ENCODE measurements at places on chromosomes 7 and 10. TPM values are rescaled to one million over a fixed set of nuclear protein-coding genes. Genes with fewer than 3 reads are reported as not detected.

Gene NPFFR1
- under 0.01 TPM for total RNA-seq

Gene GIMAP8
- not detected for total RNA-seq

Gene ANKRD61
- not detected for total RNA-seq

Gene OR2A1
- total RNA-seq: 0.17 TPM

Gene MRLN
- total RNA-seq: not detected

Gene CPA4
- total RNA-seq: 107 TPM

Gene NKX1-2
- total RNA-seq: 4.4 TPM

Gene SLC29A4
- total RNA-seq: 4.8 TPM

Gene UBTD1
- total RNA-seq: 30.0 TPM

Gene ABCB1
- 1.8 TPM for total RNA-seq

Gene ODAD2
- total RNA-seq: 0.29 TPM

Gene PPP1R17
- not detected for total RNA-seq

Gene RAB11FIP2
- 22.3 TPM for total RNA-seq

Gene CYP3A7
- total RNA-seq: not detected

Gene NPSR1
- not detected for total RNA-seq

Gene PALD1
- total RNA-seq: not detected

Gene NME8
- not detected for total RNA-seq

Gene ADAMTS14
- 0.50 TPM for total RNA-seq

GRCh38 chr10:89755374-89755773 lies 54.0 kb downstream of the KIF20B start:
- no peak for DNase-seq

DNA sequence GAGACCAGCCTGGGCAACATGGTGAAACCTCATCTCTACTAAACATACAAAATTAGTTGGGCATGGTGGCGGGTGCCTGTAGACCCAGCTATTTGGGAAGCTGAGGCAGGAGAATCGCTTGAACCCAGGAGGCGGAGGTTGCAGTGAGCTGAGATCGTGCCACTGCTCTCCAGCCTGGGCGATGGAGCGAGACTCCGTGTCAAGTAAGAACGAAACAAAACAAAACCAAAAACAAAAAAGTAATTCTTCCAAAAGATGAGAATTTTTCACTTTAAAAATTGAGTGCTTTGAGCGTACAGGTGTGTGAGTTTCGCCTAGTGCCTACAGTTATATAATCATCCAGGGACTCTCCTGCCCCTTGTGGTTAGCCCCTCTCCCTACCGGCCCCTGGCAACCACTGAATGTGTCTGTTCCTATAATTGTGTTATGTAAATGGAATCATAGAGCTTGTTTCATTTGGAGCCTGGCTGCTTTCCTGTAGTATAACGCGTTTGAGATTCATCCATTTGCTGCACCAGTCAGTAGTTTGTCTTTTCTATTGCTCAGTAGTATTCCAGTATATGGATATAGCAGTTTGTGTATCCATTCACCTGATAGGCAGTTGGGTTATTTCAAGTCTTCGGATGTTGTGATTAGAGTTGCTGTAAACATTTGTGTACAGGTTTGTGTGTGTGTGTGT lies 80.0 kb downstream of the RBM33 start:
- no peak for DNase-seq

- DNase-seq: no peak
Observed at GRCh38 chr10:70967591-70968587, 79.5 kb upstream of the PCBD1 start.

DNA sequence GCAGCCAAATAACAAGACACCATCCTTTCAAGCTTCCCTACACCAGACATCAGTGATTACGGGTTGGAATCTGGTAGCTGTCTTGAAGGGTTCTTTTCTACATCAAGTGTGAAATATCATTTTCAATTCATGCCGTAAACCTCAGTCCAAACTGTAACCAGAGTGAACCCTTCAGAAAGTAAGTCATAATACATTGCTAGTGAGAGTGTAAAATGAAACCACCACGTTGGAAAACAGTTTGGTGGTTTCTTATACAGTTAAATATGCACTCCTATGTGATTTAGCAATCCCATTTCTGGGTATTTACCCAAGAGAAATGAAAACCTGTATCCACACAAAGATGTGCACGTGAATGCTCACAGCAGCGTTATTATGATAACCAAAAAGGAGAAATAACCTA lies 25.6 kb upstream of the ZC3HAV1L start:
- no peak for DNase-seq

- DNase-seq: peak; percentile 41
Observed at GRCh38 chr7:16083931-16084330, 337.4 kb downstream of the CRPPA start.

DNA sequence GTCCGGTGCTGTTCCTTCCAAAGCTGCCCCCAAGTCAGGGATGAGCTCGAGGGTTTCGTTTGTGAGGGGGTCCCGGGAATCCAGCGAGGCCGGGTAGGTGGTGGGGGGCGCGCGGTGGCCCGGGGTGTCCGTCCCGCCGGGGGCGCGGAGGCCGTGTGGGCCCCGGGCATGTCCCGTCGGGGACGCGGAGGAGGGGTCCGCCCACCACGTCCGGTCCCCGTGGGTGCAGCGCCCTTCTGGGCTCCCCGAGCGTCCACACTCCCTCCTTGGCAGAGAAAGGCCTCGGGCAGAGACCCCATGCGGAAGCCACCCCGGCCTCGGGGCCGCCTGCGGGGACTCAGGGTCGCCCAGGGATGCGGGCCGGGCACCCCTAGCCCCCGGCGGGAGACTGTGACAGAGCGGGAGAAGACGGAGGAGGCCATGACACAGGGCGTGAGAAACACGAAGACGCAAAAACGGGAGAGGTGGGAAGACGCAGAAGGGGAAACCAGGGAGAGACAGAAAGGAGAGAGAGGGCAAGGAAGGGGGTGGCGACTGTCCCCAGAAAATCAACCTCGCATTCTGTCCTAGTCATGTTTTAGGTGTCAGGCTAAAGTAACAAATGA lies 640 bp upstream of the ZNF425 start:
- DNase-seq: peak; percentile 50

GRCh38 chr10:131762789-131763696 lies 137.8 kb upstream of the PPP2R2D start:
- DNase-seq: no peak

DNA sequence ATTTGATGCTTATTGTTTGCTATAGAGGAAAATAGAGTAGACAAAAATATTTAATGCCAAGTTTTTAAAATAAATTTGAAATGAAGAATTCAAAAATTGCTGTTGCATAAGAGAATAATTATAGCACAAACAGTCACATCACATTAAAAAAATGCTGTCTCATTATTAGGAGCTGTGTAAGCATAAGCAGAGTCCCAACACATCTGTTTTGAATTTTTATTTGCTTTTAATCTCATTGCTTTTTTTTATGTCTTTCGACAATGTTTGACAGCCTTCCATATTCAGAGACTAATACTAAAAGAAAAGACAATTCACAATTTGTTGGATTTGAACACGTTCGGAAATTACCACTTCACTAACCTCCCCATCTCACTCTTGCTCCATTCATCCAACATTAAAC lies 143.5 kb downstream of the TFPI2 start:
- no peak for DNase-seq

DNA sequence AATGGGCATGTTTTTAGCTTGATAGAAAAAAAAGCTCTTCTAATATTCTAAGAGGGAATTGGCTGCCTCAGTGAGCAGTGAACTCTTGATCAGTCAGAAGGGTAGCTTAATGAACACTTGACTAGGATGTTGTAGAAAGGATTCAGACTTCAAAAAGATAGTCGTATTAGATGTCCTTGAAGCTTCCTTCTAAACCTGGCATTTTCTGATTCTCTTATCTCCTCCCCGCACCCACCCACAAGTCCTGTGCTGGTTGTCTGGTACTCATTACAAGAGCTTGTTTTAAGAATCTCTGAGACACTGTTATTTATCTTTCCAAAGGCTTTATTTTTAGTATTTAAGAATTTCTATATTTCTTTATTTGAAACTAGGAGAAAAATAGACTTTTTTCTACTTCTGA lies 7.4 kb upstream of the SMIM30 start:
- DNase-seq: no peak

DNA sequence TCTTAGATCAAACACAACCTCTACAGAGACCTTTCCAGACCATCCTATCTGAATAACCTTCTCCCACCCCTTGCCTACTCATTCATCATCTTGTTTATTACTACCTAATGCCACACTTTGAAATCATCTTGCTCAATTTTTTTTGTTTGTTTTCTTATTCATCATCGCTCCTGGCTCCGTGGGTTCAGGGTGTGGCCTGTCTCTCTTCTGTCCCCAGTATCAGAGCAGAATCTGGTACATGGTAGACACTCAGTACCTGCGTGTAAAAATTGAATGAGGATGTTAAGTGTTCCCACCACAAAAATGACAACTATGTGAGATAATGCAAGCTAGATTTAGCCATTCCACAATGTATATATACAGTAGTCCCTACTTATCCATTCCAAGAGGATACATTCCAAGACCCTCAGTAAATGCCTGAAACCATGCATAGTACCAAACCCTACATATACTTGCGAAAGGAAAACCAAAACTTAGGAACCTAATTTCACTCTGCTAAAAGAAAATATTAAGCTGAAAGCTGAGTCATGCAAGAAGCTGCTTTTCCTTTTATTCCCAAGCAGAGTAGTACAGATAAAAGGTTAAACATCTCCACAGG lies 72.1 kb upstream of the SEC61G start:
- DNase-seq: peak; percentile 87

GRCh38 chr7:157297185-157297584 lies 39.6 kb upstream of the DNAJB6 start:
- no peak for DNase-seq

GRCh38 chr10:11746883-11747539 lies 4.8 kb downstream of the ECHDC3 start:
- DNase-seq: peak; percentile 17

GRCh38 chr10:132606031-132606491 lies 68.5 kb downstream of the INPP5A start:
- DNase-seq: no peak

- DNase-seq: no peak
Observed at GRCh38 chr10:11869743-11870460, 46.7 kb downstream of the PROSER2 start.

DNA sequence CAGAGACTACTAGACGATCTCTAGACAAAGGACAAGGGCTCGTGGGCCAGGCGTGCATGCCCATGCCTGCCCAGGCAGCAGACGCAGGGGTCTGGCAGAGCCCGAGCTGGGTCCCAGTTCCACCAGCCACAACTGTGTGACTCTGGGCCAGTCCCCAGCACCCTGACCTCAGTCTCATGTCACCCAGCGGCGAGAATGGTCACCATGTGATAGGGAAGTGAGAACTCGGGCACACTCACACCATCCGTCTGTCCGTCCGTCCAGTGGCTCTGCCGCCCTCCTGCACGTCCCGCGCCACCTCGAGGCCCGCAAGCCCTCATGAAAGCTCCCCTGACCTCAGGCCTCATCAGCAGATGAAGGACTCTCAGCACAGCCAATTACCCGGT lies 280.0 kb downstream of the ELFN1 start:
- DNase-seq: no peak

- DNase-seq: peak; percentile 7
Observed at GRCh38 chr10:112269266-112269665, 13.9 kb upstream of the TECTB start.

DNA sequence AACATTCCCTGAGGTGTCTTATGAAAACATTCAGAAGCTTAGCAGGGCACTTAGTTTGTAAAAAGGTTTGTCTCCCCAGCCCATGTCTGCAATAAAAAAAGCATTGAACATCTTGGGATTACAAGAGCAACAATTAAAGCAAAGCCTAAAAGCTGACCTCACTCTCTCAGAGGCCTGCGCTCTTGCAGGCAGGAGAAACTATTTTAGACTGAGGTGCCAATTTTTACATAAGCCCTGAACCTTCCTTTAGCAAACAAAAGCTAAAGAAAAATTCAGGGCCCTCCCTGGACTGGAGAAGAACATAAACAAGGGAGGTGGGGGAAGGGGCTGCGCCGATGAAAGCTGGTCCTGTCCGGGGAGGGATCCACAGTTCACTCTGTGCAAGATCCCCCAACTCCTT lies 312.7 kb upstream of the RNF32 start:
- DNase-seq: no peak

- DNase-seq: no peak
Observed at GRCh38 chr10:44032216-44032615, 352.7 kb downstream of the CXCL12 start.

DNA sequence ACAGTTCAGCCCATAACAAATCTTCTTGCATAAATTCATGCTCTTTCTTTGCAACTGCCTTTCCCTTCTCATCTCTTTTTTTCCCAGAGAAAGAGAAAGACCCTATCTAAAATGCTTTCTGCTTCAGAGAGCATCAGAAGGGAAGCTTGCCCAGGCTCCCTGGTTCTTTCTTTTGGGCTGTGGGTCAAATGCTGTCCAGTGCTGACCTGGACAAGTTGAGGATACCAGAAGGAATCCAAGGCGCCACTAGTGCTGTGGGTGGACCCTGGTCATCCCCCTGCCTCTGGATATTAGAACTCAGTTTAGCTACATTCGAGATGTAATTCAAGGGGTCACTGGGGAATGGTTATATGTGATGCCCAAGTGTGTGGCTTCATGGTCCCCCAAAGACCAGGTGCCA lies 411.6 kb downstream of the RPS24 start:
- DNase-seq: no peak

DNA sequence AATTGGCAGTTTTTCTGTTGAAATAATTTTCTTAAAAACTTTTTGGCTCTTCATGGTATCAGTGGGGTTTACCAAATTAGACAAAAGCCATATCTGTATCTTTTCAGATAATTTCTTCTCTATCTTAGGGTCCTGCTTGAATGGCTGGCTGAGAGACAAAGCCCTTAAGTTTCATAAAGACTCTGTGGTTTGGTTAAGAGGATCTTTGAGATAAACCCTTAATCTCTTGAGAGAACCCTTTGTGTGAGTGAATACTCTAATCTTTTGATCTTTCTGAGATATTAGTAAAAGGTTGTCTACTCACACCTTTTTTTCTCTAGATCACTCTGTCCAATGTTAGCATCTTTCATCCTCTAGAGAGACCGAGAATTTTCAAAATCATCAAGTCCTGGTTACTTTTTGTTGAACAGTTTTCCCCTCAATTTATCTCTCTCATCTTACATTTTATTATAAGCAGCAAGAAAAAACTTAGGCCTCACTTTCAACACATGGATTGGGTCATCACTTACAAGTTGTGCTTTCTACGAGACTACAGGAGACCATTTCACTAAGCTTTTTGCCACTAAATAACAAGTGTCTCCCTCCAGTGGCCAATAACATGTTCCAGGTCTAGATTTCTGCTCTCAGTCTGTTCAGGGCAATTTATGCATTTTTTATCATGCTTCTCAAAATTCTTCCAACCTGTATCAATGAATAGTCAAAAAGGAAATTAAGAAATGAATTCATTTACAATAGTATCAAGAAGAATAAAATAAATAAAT lies 28.4 kb downstream of the DNAJC9 start:
- DNase-seq: no peak
